ENCODE measurements at places on chromosomes 1 and 21.

GRCh38 chr1:242002072-242002471, 3.2 kb upstream of the MAP1LC3C start:
- no peak for DNase-seq

DNA sequence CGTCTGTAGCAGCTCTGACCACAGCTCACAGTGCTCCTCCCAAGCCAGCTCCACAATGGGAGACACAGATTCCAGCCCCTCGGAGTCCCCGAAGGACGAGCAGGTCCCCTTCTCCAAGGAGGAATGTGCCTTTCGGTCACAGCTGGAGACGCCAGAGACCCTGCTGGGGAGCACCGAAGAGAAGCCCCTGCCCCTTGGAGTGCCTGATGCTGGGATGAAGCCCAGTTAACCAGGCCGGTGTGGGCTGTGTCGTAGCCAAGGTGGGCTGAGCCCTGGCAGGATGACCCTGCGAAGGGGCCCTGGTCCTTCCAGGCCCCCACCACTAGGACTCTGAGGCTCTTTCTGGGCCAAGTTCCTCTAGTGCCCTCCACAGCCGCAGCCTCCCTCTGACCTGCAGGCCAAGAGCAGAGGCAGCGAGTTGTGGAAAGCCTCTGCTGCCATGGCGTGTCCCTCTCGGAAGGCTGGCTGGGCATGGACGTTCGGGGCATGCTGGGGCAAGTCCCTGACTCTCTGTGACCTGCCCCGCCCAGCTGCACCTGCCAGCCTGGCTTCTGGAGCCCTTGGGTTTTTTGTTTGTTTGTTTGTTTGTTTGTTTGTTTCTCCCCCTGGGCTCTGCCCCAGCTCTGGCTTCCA, 22.9 kb upstream of the VPS13D start:
- no peak for DNase-seq

- no peak for DNase-seq
Measured at GRCh38 chr21:44869781-44870747, 3.4 kb downstream of the PTTG1IP start.

- peak; percentile 17 for DNase-seq
Measured at GRCh38 chr21:35398346-35398982, 349.4 kb upstream of the RUNX1 start.

DNA sequence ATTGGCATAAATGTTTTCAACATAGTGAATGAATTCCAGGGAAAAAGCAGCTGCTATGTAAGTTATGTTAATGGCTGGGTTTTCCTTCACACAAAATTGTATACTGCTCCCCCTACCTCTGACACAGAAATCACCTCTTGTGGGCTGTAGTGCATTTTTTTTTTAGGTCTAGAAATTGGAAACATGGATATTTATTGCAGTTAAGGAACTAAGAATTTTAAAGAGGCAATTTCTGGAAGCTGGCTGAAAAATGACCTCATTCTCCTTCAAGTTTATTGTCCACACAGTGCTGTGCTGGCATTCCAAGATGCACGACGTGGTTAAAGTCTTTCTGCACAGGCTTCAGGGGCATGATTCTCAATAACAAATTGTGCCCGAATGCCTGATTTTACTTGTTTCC, 1424.2 kb downstream of the MRPL39 start:
- no peak for DNase-seq

DNA sequence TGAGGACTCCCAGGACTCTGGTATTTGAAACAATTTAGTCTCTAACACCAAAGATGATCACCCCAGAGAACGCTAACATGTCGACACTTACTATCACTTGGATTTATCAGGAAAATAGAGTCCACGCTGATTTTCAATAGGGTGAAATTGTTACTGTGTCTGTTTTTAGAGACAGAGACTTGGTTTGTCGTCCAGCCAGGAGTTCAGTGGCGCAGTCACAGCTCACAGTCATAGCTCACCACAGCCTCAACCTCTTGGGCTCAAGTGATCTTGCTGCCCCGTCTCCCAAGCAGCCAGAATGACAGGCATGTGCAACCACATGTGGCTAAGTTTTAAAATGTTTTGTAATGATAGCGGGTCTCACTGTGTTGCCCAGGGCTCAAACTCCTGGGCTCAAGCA, 5.3 kb downstream of the SSU72 start:
- no peak for DNase-seq

DNA sequence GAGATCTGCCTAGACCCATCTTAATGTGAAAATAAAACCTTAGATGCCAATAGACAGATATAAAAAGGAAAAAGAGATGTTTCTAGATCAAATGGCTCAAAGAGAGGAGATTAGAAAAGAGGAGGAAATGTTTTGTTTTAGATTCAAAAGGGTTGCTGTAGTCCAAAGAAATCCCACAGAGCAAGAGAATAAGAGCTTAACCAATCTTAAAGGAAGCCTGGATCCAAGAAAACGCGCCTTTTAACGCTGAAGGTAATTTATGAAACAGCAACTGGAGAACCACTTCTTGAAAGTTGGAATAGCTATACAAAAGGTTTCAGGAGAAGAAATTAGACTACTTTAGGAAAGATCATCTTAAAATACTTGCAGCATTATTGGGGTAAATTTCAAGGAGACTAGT, 298.8 kb downstream of the BRINP2 start:
- DNase-seq, result no peak

- DNase-seq, result no peak
Measured at GRCh38 chr1:202701200-202701599, 9.1 kb downstream of the SYT2 start.

DNA sequence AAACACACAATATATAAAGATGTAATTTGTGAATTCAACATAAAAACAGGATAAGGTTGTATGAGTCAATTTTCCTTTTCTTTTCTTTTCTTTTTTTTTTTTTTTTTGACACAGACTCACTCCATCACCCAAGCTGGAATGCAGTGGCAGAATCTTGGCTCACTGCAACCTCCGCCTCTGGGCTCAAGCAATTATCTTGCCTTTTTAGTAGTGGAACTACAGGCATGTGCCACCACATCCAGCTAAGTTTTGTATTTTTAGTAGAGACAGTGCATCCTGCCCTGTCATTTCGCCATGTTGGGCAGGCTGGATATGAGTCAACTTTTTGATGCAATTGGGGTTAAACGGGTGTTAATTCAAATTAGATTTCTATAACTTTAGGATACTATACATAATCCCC, 10.3 kb upstream of the SPRR2B start:
- DNase-seq, result no peak

DNA sequence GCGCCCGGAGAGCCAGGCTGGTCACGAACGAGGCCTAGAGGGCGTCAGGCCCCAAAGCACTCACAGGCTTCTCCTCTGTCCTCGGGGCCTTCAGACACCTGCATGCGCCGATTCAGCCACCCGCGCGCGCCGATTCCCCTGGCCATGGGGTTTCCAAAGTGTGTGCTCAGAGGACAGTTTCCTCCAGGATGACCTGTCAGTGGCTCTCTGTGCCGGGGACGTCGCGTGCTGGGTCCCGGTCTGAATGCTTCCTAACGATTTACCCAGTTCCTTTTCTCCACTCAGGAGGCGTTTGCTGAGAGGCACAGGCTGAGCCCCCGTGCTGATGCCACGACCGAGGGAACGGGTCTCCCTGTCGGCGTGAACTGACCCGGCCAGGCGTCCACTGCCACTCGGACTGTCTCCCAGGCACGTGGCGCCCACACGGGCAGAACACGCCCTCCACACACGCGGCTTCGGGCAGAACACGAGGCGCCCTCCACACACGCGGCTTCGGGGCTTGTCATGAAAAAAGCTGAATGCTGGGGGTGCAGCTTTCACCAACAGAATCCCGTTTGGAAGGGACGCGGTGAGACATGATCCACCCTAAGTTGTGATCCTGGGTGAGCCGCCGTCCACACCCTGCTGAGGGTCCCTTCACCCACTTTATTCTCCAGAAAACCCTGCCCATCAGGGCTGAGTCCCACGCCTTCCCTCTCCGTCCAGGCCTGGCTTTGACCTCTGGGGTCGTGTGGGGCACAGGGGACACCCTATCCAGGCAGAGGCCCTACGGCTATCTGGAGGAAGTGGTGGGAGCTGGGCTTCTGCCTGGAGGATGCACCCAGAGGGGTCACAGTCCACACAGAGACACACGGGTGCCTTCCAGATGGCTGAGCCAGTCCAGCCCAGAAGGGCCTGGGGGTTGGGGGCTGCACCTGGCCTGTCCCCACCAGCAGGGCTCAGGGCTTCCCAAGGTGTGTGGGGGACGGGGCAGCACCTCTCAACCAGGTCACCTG, 56.1 kb downstream of the COL6A1 start:
- no peak for DNase-seq

DNA sequence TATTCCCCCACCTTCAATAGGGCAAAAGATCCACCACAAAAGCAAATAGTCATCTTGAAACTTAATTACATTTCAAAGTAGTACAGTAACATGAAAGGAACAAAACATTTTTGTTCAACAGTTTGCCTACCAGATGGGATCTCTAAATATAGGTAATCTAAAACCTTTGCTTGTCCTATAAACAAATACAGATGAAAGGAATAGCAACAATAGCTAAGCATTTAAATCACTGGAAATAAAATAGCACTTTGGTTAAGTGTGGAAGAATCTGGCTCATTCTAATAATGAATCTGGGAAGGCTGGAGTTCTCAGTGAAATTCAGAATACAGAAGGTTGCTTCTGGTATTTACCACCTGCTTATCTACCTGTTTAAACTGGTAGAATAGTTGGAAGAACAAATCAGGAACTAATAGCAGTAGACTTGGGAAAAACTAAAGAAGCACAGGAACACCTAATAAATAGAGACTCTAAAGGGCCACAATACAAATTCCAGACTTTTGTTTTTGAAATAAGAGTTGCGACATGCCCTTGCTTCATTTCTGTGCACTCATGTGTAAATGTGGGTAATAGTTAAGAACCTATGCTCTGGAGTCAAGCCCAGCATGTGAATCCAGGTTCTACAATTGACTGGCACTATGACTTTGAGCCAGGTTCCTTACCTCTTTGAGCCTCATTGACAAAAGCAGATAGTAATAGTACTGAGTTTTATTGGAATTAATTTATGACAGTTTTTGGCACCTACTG, 2.3 kb upstream of the LYPLAL1 start:
- DNase-seq, result no peak

DNA sequence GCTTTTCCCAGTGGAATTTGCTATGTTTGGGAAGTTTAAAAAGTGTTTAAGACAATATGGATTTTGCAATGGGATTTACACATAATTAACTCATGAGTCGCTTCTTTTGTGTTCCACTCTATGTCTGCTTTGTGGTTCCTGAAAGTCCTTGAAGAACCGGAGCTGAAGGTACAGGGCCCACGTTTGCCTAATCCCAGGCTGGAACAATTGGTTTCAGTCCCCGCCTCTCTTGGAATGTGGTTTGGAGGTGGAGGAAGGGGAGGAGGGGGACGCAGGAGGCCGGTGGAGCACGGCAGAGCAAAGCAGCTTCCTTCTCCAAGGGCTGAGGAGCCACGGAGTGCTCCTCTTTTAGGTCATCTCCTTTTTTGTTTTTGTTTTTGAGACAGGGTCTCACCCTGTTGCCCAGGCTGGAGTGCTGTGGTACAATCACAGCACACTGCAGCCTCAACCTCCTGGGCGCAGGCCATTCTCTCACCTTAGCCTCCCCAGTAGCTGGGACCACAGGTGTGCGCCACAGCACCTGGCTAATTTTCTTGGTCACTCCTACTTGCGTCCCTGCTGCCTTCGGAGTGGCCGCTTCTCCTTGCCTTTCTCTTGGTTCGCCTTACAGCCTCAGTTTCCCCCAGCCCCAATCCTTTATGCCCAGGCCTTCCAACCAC, 129.5 kb upstream of the ERRFI1 start:
- no peak for DNase-seq

DNA sequence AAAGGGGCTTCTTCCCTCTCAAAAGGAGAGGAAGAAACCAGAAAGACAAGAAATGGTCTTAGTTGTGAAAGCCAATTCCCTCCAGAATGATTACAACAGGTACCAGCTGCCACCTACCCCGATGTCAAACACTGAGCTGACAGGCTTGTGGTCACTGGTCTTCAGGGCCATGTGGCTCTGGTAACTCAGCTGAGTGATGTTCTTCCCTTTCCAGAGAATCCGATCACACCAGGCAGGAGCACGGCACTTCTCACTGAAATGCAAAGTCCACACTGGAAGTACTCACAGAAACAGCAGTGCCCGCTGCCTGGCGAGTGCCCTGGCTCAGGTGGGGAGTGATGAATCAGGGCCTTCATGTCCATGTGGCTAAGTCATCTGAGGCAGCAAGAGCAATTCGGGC, 18.7 kb upstream of the MTF1 start:
- DNase-seq, result no peak

DNA sequence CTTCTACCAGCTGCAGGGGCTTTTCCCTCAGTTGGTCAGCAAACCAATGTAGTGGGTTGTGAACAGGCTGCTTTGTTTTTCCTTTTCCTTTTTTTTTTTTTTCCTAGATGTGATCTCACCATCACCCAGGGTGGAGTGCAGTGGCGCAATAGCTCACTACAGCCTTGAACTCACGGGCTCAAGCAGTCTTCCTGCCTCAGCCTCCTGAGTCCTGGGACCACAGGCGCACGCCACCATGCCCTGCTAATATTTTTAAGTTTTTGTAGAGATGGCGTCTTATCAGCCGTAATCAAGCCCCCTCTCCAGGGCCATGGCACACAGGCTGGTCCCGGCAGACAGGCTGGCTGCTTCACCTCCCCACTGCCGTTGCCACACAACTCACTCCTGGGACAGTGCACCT, 3.4 kb upstream of the TRIM11 start:
- no peak for DNase-seq

DNA sequence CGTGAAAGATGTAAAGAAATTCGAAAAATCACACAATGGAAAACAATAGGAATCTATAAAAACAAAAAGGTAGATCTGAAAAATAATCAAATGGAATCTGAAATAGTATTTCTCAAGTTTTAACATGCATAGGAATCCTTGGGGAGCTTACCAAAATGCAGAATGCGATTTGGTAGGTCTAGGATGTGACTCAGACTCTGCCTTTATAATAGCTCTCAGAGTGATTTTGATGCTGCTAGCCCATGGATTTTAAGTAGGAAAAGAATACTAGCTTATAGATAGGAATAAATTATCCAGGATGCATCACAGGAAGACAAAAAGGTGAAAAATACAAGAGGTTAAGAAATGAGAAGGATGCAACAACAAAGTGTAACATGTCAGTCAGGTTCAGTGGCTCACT, 14.1 kb upstream of the RABGGTB start:
- DNase-seq, result no peak

DNA sequence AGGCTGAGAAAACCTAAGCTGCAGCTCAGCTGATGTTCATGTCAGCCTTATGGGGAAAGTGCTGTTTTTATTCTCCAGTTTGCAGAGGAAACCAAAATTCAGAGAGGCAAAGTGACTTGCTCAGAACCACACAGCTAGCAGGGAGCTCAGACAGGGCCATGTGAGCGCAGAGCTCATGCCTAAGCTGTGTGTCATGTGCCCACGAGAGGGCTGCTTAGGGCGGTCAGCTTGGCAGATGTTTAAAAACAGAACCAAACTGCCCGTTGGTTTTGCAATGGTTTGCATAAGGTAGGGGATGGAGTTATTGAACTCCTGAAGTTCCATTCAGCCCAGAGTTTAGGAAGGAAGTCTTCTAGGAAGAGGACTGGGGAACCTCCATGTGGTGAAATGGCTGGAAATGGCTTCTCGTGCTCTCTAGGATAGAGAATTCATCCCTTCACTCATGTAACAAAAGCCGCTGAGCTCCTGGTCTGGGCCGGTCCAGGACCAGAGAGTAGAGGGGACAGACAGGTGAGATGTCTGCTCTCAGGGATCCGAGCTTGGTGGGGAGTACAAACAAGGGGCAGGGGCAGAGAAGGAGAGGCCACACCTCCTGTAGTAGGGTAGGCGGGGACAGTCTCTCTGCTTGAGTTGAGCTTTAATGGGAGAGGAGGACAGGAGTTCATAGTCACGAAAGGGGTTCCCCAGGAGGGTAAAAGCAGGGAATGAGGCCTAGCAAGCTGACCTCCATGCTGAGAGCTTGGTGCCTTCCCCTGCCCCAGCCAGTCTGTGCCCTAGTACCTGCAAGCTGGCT, 46.9 kb downstream of the ARHGEF10L start:
- no peak for DNase-seq
